ENCODE measurements at places on chromosomes 2 and 18.

GRCh38 chr18:54975598-54975997 lies 16.3 kb upstream of the CCDC68 start:
- no peak for DNase-seq

DNA sequence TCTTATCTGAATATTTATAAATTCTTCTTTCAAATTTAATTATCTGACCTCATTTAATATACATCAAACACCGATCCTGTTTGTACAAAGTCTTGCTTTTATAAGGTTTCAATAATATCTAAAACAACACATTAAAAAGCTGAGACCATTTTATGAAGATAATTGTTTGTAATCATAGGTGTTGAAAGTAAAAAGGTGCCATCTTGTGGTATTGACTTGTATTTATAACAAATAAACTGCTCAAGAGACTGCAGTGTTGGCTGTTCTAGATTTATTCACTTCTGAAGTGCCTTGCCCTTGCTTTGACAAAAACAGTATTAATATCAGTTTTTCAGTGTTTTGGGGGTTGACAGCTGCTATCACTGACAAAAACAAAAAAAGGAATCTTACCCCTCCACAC lies 286.8 kb upstream of the HNMT start:
- DNase-seq = no peak

- DNase-seq = no peak
These were observed 82.7 kb downstream of the ALMS1 start for GRCh38 chr2:73468376-73468775.

GRCh38 chr18:40469851-40470250 lies 1485.2 kb upstream of the PIK3C3 start:
- no peak for DNase-seq

- no peak for DNase-seq
These were observed 162.1 kb upstream of the XIRP2 start for GRCh38 chr2:166725927-166726924.

- DNase-seq = no peak
These were observed 244.6 kb downstream of the NR4A2 start for GRCh38 chr2:156087875-156088274.

GRCh38 chr2:67437114-67437513 lies 40.0 kb downstream of the ETAA1 start:
- DNase-seq = no peak

- DNase-seq = peak; percentile 88
These were observed 18.8 kb upstream of the HAAO start for GRCh38 chr2:42810971-42811811.

GRCh38 chr2:162072181-162072702 lies 1.8 kb downstream of the DPP4 start:
- DNase-seq = no peak

GRCh38 chr2:148122788-148123187 lies 101.9 kb downstream of the MBD5 start:
- DNase-seq = no peak

GRCh38 chr2:53519918-53520841 lies 247.4 kb upstream of the CHAC2 start:
- DNase-seq = no peak

DNA sequence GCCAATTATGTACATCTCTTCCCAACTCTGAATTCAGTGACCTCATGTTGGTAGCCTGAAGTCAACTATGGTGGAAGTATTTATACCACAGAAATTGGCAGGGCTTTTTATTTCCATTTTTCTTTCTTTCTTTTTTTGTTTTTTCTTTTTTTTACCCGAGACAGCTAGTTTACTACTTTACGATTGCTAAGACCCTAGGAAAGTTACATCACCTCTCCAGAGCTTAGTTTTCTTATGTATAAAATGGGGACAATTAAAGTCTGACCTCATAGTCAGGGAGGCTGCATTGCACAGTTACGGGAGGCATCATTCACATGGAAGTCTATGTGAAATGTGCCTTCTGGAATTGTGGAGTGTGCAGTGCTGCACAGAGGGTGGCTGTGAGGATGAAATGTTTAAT lies 194.3 kb downstream of the MTX2 start:
- DNase-seq = no peak

GRCh38 chr2:17136231-17136630 lies 382.0 kb downstream of the RAD51AP2 start:
- no peak for DNase-seq

- no peak for DNase-seq
These were observed 948.5 kb downstream of the SLC4A3 start for GRCh38 chr2:220575963-220576362.

DNA sequence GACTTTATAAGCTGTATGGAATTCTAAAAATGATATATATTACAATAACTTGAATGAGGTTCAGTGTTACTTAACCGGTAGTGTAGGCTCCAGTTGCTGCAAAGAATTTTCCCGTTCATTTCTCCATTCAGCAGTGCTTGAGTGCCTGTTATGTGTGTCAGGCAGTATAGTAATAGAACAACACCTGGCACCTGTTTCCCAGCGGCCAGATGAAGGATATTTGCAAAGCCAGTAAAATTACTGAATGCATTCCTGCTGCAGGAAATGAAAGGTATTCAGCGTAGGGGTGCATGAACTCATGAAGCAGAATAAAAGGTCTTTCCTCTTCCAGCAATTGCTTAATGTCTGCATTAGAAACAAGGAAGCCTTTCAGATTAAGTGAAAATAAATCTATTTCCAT lies 18.8 kb downstream of the YPEL5 start:
- no peak for DNase-seq

Measured in coronary artery (tissue), 2 donors.